ENCODE measurements at places on chromosomes 5 and 9.

DNA sequence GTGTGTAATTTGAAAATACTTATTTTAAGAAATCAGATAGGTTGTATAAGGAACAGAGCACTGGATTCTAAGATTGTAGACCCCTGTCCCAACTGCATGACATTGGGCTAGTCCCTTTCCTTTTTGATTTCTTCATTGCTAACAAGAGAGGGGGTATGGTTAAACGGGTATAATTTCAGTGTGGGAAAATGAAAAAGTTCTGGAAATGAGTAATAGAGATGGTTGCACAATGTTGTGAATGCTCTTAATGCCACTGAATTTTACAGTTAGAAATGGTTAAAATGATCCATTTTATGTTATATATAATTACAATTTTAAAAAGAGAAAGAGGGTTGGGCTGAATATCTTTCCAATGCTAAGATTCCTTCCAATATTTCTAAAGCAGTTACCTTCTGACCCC lies 103.3 kb upstream of the LHFPL2 start:
- DNase-seq: no peak

GRCh38 chr9:112013266-112013665 lies 116.7 kb downstream of the UGCG start:
- no peak for DNase-seq

GRCh38 chr5:92401492-92401891 lies 1018.4 kb upstream of the ARRDC3 start:
- DNase-seq: no peak

GRCh38 chr9:94084314-94084713 lies at the start of gene PTPDC1:
PTPDC1 (plus strand) TSS chr9:94084464; CDS start chr9:94084531, 67 bp downstream.
- no peak for DNase-seq

GRCh38 chr5:110769000-110769681 lies 30.3 kb downstream of the SLC25A46 start:
- DNase-seq: no peak

DNA sequence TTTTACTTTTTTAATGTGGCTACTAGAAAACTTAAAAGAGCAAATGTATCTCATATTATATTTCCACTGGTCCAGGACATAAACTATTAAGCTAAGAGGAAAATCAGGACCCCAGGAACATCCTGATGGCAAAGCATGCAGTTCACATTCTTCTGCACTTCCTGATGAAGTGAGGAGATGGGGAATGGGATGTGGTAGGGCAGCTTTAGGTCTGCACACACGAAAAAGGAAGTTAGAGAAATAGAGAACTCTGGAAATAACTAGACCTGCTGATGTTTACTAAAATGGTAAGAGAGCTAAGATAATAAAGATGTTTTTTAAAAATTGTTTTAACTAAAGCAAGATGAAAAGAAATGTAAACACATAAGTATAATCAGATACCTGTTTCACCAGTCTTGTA lies 39.7 kb upstream of the NIPBL start:
- no peak for DNase-seq

DNA sequence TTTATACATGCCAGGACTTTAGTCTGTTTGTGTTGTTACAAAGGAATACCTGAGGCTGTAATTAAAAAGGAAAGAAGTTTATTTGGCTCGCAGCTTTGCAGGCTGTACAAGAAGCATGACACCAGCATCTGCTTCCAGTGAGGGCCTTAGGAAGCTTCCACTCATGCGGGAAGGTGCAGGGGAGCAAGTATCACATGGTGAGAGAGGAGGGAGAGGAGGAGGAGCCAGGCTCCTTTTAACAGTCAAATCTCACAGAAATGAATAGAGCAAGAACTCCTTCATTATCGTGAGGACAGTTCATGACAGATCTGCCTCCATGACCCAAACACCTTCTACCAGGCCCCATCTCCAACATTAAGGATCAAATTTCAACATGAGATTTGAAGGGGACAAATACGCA lies 18.7 kb upstream of the C5orf46 start:
- no peak for DNase-seq

- no peak for DNase-seq
Measured at GRCh38 chr5:136382071-136382470, 16.7 kb upstream of the TRPC7 start.

DNA sequence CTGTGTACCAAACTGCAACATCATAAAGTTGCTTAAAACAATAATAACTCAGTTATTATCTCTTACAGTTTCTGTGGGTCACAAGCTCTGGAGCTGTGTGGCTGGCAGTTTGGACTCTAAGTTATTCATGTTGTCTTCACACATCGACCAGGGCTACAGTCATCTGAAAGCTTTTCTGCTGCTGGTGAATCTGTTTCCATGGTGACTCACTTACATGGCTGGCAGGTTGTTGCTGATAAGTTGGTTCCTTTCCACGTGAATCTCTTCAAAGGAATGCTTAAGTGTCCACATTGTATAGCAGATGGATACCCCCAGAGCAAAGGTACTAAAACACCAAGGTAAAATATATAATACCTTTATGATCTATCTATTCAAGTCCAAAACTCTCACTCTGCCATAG lies 44.8 kb upstream of the CYLC2 start:
- no peak for DNase-seq

DNA sequence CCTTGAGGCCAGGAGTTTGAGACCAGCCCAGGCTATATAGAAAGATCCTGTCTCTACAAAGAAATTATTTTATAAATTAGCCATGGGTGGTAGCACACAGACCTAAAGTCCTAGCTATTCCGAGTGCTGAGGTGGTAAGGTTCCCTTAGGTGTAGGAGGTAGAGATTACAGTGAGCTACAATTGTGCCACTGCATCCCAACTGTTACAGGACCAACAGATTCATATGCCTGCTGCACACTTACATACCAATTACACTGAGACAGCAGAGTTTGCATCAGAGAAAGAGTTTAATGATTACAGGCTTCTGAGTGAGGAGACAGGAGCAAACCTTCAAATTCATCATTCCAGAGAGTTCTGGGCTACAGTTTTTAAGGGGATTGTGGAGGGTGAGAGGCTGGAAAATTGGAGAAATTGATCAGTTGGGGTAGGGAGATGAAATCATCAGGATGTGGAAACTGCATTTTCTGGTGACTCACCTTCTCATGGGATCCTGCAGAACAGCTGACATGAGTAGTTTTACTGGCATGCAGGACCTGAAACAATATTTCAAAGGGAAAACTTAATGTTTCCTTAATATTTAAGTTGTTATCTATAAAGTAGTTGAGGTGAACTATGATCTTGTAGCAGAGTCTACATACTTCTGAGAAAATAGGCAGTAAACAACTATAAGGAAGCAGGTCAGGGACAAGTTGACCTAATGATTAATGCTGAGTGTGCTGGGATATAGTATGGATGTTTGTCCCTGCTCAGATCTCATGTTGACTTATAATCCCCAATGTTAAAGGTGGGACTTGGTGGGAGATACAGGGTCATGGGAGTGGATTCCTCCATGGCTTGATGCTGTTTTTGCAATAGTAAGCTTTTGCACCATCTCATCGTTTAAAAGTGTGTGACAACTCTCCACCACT lies 54.7 kb downstream of the ANXA2R start:
- no peak for DNase-seq

DNA sequence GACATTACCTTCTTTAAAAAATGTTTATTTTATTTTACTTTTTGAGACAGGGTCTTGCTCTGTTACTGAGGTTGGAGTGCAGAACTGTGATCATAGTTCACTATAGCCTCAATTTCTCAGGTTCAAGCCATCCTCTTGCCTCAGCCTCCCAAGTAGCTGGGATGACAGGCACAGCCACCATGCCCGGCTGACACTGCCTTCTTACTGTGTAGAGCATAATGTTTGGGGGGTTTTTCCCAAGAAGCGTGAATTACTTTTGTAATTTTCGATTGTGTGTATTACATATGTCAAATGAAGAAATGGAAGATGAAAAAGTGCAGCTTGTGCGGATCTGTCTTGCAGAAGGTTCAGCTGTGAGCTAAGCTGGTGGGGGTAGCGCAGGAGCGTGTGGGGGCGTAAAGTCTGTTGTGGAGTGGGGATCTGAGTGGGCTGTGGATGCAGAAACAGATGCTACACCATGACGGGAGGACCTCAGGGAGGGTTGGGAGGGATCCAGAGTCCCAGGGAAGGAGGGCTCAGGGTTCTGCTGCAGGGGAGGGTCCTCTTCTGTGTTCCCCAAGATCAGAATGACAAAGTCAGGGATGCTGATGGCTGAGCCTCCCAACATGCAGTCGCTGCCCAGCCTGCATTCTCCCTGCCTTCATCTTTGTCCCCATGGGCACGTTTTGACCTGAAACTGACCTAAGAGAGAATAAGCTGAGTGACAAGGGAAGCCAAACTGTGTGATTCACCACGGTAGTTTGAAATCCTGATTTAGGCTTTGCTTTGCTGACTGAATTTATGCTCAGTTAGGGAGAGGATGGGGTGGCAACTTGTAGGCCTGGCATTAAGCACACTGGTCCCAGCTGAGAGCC lies 6.8 kb upstream of the ANKRD33B start:
- DNase-seq: no peak

DNA sequence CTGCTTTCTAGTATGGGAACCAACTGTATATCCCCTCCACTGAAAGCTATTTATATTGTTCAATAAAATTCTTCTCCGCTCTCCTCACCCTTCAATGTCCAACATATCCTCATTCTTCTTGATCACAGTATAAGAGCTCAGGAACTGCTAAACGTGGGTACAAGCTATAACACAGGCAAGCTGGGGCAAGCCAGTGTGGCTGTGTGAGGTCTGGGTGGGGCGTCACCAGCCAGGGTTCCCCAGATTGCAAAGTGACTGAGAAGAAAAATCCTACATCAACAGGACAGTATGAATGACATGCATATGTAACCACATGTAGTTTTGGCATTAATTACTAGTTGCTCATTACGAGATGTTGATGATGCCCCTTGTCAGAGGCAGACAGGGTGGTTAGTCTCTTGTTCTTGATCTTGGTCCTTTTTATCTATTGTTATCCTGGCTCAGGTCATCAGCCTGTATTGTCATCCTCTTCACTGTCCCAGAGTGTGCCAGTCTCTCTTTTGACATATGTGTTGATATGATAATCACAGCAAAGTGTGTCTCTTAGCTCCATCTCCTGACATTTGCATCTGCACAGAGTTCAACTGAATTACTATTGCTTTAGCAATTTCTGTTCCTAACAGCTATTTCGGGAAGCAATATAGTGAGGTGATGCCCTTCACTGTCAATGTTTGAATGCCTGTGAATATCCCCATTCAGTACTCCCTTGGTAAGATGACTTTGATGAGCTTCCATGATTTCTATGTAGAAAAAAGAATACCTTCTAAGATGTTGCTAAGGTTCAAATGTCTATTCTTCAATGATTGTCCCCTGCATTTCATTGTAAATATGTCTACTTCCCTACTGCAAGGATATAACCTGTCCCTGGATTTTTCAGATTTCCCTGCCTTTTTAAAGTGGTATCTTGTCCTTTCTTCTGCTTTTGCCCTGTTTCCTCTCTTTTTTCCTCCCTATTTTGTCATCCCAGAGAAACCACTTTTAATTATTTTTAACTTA lies 140.3 kb downstream of the MAT2B start:
- DNase-seq: no peak

DNA sequence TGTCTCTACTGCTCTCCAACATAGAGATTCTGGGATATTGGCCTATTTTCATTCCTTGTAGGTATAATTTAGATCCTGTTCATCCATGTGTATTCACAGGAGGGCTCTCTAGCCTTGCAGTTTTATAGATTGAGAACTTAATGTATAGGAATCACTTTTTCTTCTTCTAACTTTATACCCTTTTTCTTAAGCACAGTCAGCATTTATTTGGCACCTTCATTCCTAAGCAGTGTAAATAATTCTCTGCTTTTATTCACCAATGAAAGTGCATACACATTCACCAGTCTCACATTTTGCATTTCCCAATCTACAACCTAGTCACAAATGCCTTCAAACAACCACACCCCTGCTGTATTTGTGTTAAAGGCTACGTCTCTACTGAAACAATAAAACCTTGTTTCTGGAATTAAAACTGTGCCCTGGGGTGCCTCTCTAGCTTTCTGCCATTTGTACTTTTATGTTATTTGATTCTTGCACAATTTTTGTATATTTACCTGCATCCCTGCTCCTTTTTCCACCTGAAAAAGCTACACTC lies 49.3 kb downstream of the NREP start:
- DNase-seq: no peak

- no peak for DNase-seq
Measured at GRCh38 chr9:116506685-116507084, 180.4 kb upstream of the TRIM32 start.

GRCh38 chr9:124906966-124907365 lies 33.9 kb downstream of the GOLGA1 start:
- no peak for DNase-seq

DNA sequence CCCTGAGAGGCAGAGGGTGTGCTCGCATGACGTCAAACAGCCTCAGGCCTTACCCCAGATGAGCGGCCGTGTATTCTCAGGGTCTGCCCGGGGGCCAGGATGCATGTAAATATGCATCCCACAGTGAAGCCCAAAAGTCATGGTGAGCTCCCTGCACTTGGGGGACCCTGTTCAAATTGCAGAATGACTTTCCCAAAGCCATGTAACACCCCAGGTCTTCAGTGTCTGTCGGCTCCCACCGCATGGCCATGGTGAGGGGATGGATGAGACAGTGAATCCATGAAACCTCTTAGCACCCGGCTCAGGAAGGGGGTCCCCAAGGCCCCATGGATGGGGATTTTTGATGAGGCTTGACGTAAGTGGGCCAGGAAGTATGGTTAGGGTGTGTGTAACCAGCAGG lies 9.3 kb upstream of the COL5A1 start:
- no peak for DNase-seq

DNA sequence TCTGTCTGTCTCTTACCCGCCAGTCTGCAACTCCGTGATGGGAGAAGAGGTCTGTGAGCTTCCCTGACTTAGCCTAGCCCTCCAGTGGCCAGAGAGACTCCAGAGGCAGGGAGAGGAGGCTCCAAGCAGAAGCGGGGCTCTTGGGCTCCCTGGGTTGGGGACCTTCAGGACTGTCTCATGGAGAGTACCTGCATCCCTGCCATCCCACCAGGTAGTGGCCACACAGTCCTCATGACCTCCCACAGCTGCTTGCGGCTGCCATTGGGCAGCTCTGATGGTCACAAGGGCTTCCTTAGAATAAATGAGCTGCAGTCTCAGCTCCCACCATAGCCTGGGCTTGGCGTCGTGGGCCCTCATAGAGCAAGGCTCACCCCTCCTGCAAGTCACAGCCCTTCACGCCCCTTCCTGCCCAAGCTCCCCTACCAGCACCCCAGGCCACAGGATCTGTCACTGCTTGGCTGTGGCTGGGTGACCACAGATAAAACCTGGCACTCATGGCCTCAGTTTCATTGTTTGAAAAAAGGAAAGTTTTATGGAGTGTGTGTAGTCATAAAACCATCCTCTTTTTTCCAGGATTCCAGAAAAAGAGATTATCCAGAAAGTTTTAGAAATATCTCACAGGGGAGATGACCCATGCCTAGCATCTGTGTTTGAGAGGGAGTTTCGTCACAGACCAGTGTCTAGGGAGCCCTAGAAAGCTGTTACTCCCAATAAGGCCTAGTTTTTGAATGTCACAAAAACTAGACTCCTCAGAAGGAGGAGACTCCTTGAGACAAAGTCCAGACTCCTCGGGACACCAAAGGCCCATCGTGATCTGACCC lies 48.4 kb downstream of the PPARGC1B start:
- DNase-seq: no peak

Data from stimulated activated CD8-positive, alpha-beta memory T cell treated with anti-CD3 and anti-CD28 coated beads, Interleukin-7, amount 100 ng/mL, for 48 hours (primary cell).